ENCODE measurements at places on chromosomes 4 and X. TPM values are rescaled to one million over a fixed set of nuclear protein-coding genes. Genes with fewer than 3 reads are reported as not detected.
A peak's percentile ranks its signal among the peaks of the same experiment; 100 is the strongest.

- DNase-seq: no peak
Measured at GRCh38 chrX:41761169-41761568, 37.2 kb downstream of the GPR82 start.

GRCh38 chr4:146182443-146182842 is 6.9 kb downstream of the LSM6 start:
- no peak for DNase-seq

GRCh38 chr4:109559625-109559982 is 442 bp upstream of the MCUB start:
- peak; percentile 70 for DNase-seq

The AMTN gene
- not detected for total RNA-seq

The PABPC5 gene
- total RNA-seq: not detected

DNA sequence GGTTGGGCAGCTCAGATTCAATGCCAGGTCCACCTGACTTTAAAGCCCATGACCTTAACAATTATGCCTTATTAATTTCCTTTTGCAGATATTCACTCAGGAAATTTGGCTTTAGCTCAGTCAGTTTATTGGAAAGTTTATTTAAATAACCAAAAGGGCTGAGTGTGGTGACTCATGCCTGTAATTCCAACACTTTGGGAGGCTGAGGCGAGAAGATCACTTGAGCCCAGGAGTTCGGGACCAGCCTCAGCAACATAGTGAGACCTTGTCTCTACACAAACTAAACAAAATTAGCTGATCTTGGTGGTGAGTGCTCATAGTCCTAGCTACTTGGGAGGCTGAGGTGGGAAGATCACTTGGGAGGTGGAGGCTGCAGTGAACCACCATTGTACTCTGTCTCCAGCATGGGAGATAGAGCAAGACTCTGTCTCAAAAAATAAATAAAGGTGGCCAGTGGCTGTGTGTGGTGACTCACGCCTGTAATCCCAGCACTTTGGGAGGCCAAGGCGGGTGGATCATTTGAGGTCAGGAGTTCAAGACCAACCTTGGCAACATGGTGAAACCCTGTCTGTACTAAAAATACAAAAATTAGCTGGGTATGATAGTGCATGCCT is 43.3 kb downstream of the RHOH start:
- no peak for DNase-seq

GRCh38 chrX:9842541-9842940 is 56.3 kb downstream of the SHROOM2 start:
- no peak for DNase-seq

The MAGEA1 gene
- total RNA-seq: not detected

All from activated naive CD4-positive, alpha-beta T cell treated with anti-CD3 and anti-CD28 coated beads, Interleukin-2, amount 50 U/mL, for 72 hours (primary cell).